ENCODE measurements at places on chromosomes 13 and 19.

DNA sequence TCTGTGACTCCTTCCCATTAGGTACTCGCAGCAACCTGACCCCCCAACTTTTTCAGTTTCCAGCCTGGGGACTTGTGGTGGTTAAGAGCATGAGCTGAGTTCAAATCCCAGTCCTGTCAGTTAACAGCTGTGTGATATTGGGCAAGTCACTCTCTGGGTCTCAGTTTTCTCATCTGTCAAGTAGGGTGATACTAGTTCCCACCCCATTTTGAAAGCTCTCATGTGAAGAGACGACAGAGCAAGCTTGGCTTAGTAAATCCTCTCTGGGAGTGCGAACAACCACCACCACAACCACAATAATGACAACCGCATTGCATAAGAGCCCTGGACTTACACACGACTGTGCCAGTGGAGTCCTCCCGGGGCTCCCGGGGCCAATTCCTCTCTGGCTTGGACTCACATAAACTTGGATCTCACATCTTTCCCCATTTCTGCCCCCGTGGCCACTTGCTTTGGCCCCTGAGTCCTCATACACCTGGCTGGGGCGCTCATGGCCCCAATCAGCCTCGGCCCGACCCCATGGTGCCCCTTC, 454 bp downstream of the BLVRB start:
- peak; percentile 84 for DNase-seq

- no peak for DNase-seq
These were observed 6.0 kb downstream of the SPACA6 start for GRCh38 chr19:51699170-51699569.

DNA sequence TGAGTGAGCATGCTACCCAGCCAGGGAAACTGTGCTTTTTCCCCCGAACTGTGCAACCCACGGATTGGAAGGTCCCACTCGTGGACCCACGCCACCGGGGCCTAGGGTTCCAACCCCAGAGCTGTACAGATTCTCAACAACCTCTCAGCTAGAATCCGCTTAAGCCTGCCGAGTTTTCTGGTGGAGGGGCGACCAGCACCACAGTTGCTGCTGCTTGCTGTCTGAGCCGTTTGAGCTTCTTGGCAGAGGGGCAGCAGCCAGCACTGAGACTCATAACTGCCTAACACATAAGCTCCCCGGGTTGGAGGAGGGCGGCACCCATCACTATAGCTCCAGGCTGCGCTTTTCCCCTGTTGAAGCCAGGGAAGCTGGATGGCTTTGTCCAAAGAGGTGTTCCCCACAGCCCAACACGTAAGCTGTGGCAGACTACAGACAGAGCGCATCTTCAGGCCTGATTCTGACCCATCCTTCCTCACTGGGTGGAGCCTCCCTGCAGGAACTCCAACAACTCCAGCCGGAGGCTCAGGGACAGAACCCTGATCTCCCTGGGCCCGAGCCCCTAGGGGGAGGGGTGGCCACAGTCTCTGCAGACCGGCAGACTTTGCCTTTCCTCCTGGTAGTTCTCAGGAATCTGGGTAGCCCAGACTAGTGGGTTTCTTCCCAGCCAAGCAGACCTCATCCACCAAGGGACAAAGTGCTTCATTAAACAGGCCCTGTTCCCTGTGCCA, 871.6 kb downstream of the SLITRK6 start:
- DNase-seq = no peak

DNA sequence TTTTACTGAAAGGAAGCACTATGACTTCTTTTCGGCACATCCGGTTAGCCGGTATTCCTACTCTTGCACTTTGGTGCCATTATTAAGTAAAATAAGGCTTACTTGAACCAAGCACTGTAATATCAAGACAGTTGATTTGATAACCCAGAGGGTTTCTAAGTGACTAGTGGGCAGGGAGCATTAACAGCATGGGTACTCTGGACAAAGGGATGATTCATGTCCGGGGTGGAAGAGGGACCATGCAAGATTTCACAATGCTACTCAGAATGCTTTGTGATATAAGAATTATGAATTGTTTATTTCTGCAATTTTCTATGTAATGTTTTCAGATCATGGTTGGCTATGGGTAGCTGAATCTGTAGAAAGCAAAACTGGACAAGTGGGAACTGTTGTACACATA, 282.1 kb downstream of the TDRD3 start:
- DNase-seq = no peak

- no peak for DNase-seq
These were observed 6.1 kb upstream of the FXYD3 start for GRCh38 chr19:35109395-35110112.
